Fibroblast of the aortic adventitia (primary cell): ENCODE measurements at places on chromosomes 4 and X.

DNA sequence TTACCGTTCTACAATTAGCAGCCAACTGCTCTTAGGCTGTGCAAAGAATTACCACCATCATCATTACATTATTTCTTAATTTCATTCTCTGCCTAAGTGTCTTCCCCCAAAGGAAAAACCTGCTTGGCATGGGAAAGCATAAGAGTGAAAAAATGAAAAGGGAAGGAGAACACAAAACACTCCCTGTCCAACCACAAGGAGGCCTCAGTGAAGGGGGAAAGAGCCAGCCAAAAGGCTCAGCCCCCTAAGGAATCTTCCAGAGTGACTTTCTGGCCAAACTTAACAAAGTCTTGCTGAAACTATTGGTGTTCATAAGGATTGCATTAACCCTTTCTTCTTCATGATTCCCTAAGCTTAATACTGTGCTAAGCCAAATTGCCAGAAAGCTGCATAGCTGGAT, 287.4 kb downstream of the SMARCA1 start:
- DNase-seq, result no peak

GRCh38 chrX:13669246-13669737, 16.4 kb downstream of the TCEANC start:
- DNase-seq, result peak; percentile 99

DNA sequence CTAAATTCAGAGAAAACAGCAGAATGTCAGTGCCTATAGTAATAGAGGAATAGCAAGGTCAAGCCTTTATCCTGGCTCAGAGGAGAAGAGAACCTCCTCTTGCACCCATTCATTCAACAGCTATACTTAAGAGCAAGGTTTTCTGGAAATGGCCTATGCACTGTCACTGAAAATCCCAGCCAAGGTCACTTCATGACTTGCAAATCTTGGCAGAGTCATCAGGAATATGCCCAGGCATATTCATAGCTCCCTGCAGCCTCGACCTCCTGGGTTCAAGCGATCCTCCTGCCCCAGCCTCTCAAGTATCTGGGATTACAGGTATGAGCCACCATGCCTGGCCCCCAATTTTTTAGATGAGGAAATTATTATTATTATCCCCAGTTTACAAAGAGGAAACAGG, 35.8 kb upstream of the NOCT start:
- no peak for DNase-seq

GRCh38 chrX:78314561-78314960, 12.8 kb downstream of the CYSLTR1 start:
- no peak for DNase-seq

GRCh38 chrX:10126044-10126443, 30.7 kb upstream of the CLCN4 start:
- DNase-seq, result no peak

GRCh38 chrX:7019555-7019954, 128.0 kb upstream of the STS start:
- DNase-seq, result no peak

- peak; percentile 14 for DNase-seq
These were observed 94.0 kb downstream of the PHF8 start for GRCh38 chrX:53950130-53950733.

DNA sequence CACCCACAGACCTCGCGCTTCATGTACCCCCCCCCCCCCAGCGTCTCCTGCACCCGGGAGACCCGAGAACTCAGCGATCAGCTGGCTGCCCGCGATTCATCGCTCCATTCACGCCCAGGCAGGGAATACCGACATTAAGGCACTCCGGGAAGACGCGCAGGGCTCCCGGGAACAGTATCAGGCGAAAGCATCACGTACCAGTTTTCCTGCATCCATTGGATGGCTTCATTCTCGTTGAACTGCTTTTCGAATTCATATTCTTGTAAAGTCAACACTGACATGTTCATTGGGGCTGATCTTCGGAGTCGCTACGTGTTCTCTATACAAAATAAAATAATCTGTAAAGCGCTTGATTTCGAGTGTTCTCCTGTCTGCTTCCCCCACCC, 373 bp downstream of the ELOVL6 start:
- DNase-seq, result peak; percentile 41
